Esophagus muscularis mucosa (tissue), 4 donors: ENCODE measurements at places on chromosomes 1 and 21. TPM values are rescaled to one million over a fixed set of nuclear protein-coding genes. Genes with fewer than 3 reads are reported as not detected.

GRCh38 chr1:240515505-240515904, 96.5 kb downstream of the GREM2 start:
- no peaks in the 10 kb centered on the region for H3K27me3 ChIP-seq

DNA sequence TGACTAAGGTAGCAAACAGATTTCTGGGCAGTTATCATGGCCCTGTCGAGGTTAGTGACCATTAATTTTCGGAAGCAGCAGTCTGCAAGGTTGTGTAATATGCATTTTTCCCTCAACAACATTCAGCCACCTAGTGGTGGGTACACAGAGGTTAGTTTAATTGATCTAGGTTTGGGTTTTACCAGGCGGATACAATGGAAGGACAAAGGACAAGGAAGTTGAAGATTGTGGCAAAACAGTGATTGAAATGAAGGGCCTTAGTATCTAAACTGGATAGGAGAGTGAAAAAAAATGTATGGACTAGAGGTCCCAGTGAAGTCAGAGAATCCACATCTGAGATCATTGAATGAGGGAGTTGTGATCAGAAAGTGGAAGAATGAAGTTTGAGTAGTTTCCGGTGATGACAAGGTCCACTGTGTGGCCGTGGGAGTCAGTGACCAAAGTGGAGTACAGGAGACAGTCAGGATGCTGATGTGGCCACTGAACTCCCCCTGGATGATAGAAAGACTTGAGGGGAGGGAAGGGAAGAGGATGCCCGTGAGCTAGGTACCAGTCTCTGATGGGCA, 2.8 kb downstream of the ARMH1 start:
- DNase-seq, result no peak
- no peaks in the 10 kb centered on the region for H3K27me3 ChIP-seq
- H3K36me3 ChIP-seq, result no peaks in the 10 kb centered on the region
- peak overlapping the region; percentile 96 for H3K27ac ChIP-seq

DNA sequence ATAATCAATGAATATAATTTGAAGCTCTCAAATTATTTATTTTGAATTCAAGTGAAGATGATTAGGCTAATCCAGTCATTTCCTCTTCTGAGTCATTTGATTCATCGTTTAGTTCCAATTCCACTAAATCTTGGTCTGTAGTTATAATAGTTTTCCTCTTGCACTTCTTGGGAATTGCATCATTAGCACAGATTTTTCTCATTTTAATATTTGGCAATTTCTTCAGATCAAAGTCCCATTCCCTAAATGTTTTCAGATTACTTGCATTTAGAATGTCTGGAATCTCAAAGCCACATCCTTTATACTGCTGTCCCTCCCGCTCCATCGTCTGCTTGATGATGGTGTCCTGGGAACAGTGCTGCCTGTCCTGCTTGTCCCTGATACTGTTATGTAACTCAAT, 43.5 kb downstream of the MAST2 start:
- no peaks in the 10 kb centered on the region for H3K27me3 ChIP-seq
- H3K4me1 ChIP-seq, result peaks cover 4% of the 10 kb centered on the region
- DNase-seq, result no peak

The ZNF669 gene
- 5.8 TPM for total RNA-seq

DNA sequence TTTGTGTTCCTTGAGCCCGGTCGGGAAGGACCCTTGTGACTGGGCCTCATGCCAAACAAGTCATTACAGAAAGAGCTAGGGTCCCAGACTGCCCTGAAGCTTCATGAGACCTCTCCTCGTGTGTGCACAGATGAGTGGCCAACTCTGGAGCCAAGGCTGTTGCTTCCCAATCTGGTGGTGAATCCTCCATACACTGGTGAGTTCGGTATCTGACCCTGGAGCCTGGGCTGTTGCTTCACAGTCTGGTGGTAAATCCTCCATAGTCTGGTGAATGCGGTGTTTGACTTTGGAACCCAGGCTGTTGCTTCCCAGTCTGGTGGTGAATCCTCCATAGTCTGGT, 737.8 kb downstream of the MATN1 start:
- H3K27ac ChIP-seq, result no peak overlapping the region
- no peaks in the 10 kb centered on the region for H3K36me3 ChIP-seq
- peak; percentile 86 for DNase-seq
- no peak overlapping the region for H3K4me3 ChIP-seq
- no peaks in the 10 kb centered on the region for H3K27me3 ChIP-seq

GRCh38 chr1:205172729-205173366, 38.7 kb downstream of the DSTYK start:
- peaks cover 5% of the 10 kb centered on the region for H3K4me1 ChIP-seq
- no peak overlapping the region for H3K27ac ChIP-seq
- H3K36me3 ChIP-seq, result peaks cover 22% of the 10 kb centered on the region
- no peak for DNase-seq

DNA sequence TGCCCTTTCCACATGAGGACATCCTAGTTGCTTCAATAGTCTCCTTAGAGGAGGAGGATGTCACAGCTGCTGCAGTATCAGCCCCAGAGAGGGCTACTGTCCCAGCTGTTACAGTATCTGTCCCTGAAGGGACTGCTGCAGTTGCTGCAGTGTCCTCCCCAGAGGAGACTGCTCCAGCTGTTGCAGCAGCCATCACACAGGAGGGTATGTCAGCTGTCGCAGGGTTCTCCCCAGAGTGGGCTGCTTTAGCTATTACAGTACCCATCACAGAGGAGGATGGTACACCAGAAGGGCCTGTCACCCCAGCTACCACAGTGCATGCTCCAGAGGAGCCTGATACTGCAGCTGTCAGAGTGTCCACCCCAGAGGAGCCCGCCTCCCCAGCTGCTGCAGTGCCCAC, 78.5 kb upstream of the BMP8A start:
- no peaks in the 10 kb centered on the region for H3K27me3 ChIP-seq
- no peaks in the 10 kb centered on the region for H3K36me3 ChIP-seq
- no peak for DNase-seq
- peaks cover 83% of the 10 kb centered on the region for H3K4me1 ChIP-seq
- H3K4me3 ChIP-seq, result no peak overlapping the region
- no peak overlapping the region for H3K27ac ChIP-seq

GRCh38 chr1:205563927-205564441, 59.5 kb downstream of the CDK18 start:
- no peaks in the 10 kb centered on the region for H3K36me3 ChIP-seq
- no peak for DNase-seq
- no peak overlapping the region for H3K4me3 ChIP-seq
- H3K27ac ChIP-seq, result no peak overlapping the region

The PTGER3 gene
- 23.9 TPM for total RNA-seq

DNA sequence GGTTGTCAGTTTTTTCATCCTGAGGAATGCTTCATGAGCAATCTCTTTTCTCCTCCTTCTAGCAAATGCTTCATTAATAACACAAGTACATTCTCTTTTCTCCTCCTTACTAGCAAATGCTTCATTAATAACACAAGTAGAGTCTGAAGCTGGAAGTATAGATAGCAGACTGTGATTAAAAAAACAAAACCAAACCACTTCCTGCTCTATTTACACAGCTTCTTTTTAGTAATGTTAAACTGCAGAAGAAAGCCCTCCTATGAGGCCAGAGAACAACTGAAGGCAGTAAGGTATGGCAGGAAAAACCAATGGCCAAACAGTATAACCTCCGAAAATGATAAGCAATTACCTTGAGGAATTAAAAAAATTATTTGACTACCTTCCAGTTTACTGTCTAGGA, 90.1 kb downstream of the ZSWIM5 start:
- H3K27ac ChIP-seq, result no peak overlapping the region
- H3K4me3 ChIP-seq, result no peak overlapping the region
- DNase-seq, result no peak
- no peaks in the 10 kb centered on the region for H3K4me1 ChIP-seq
- H3K36me3 ChIP-seq, result no peaks in the 10 kb centered on the region

- no peak overlapping the region for H3K27ac ChIP-seq
- H3K27me3 ChIP-seq, result no peaks in the 10 kb centered on the region
- no peaks in the 10 kb centered on the region for H3K36me3 ChIP-seq
Measured at GRCh38 chr1:27778056-27778455, 5.0 kb downstream of the STX12 start.

GRCh38 chr1:201721082-201722049, 107.6 kb upstream of the IPO9 start:
- H3K27ac ChIP-seq, result peak overlapping the region; percentile 74
- no peaks in the 10 kb centered on the region for H3K27me3 ChIP-seq
- H3K4me1 ChIP-seq, result peaks cover 79% of the 10 kb centered on the region
- no peak for DNase-seq
- H3K4me3 ChIP-seq, result no peak overlapping the region

GRCh38 chr1:61812916-61813315, 70.6 kb downstream of the PATJ start:
- no peaks in the 10 kb centered on the region for H3K36me3 ChIP-seq
- no peak for DNase-seq
- no peak overlapping the region for H3K4me3 ChIP-seq
- H3K27me3 ChIP-seq, result no peaks in the 10 kb centered on the region
- H3K4me1 ChIP-seq, result no peaks in the 10 kb centered on the region

DNA sequence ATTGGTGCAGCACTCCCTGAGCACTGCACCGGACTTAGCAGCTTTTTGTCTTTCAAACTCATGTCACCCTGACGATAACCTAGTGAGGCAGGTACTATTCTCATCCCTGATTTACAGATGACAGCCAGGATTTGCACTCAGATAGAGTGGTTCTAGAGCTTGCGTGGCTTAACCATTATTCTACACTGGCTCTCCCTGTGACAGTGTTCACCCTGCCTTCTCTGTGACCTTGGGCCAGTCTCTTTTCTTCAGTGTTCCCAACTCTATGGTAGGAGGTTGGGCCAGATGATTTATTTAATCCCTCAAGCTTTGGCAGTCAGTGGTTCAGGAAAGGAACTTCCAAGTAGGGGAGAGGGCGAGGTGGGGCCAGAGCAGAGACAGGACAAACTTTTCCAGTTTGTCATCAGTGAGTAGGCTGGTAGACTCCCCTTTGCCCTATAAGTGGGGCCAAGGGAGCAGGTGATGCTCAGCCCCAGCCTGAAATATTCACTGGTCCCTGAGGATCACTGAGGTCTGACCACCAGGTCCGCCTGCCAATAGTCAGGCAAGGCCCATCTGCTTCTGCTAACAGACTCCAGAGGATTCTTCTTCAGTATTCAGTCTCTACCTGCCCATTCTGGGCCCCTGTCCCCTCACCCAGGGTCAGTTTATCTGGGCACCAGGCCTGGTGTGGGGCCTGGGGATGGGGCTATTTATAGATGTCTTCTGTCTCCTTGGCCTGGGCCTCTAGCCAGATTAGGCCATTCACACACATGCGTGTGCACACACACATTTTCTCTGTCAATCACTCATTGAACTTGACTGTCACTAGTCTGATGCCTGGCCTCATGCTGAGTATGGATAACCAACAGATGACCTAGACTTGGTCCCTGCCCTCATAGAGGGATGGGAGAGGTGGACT, 8.8 kb upstream of the FABP3 start:
- DNase-seq, result no peak
- H3K4me3 ChIP-seq, result no peak overlapping the region
- peaks cover 10% of the 10 kb centered on the region for H3K4me1 ChIP-seq
- H3K36me3 ChIP-seq, result no peaks in the 10 kb centered on the region
- no peaks in the 10 kb centered on the region for H3K27me3 ChIP-seq
- no peak overlapping the region for H3K27ac ChIP-seq

The CDC42 gene
- 177 TPM for total RNA-seq

The CRP gene
- total RNA-seq, result 0.17 TPM

GRCh38 chr1:71463144-71463543, 382.3 kb upstream of the ZRANB2 start:
- DNase-seq, result no peak
- peaks cover 10% of the 10 kb centered on the region for H3K4me1 ChIP-seq

DNA sequence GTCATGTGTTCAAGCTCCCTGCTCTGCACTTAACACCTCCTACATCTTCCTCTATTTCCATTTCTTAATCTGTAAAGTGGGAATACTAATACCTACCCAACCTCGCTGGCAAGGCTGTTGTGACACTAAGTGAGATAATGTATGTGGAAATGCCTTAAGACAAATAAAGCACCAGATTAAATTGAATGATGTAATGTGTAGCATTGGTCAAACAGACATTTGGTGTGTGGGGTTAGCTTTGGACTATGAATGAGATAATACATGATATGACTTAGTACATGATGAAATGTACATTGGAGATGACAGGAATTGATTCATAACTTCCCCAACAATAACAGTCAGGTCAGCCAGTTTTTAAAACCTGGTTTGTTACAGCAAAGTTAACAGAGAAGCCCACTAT, 5.2 kb downstream of the AMPD1 start:
- H3K4me1 ChIP-seq, result no peaks in the 10 kb centered on the region
- H3K27me3 ChIP-seq, result no peaks in the 10 kb centered on the region
- no peaks in the 10 kb centered on the region for H3K36me3 ChIP-seq
- no peak for DNase-seq

- no peaks in the 10 kb centered on the region for H3K4me1 ChIP-seq
- H3K4me3 ChIP-seq, result no peak overlapping the region
- H3K27me3 ChIP-seq, result no peaks in the 10 kb centered on the region
- H3K36me3 ChIP-seq, result no peaks in the 10 kb centered on the region
- H3K27ac ChIP-seq, result no peak overlapping the region
Measured at GRCh38 chr21:26512664-26513063, 60.4 kb downstream of the CYYR1 start.

The LDLRAD1 gene
- total RNA-seq, result not detected
